ENCODE measurements at places on chromosomes 6 and 20.
A peak's percentile ranks its signal among the peaks of the same experiment; 100 is the strongest.

- DNase-seq = no peak
Observed at GRCh38 chr6:95230071-95230740, 347.1 kb upstream of the MANEA start.

- no peak for DNase-seq
Observed at GRCh38 chr6:66796987-66797386, 1090.0 kb upstream of the EYS start.

DNA sequence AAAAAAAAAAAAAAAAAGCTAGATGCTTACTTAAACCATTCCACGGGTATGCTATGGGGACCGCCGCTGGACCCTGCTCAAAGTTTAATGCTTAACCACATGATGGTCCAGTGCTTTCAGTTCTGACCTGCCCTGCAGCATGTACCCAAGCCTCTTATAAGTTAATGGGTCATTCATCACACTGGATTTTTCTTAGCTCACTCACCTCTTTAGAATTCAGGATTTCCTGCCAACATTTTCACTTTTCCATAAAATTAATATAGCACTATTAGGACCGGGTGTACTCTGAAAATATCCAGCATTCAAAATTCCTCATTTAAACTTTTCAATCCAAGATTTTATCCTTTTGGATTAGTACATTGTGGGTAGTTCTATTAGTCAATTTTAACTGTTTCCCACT, 140.8 kb downstream of the ALDH8A1 start:
- DNase-seq = no peak

- no peak for DNase-seq
Observed at GRCh38 chr6:168156742-168157265, 77.8 kb upstream of the FRMD1 start.

DNA sequence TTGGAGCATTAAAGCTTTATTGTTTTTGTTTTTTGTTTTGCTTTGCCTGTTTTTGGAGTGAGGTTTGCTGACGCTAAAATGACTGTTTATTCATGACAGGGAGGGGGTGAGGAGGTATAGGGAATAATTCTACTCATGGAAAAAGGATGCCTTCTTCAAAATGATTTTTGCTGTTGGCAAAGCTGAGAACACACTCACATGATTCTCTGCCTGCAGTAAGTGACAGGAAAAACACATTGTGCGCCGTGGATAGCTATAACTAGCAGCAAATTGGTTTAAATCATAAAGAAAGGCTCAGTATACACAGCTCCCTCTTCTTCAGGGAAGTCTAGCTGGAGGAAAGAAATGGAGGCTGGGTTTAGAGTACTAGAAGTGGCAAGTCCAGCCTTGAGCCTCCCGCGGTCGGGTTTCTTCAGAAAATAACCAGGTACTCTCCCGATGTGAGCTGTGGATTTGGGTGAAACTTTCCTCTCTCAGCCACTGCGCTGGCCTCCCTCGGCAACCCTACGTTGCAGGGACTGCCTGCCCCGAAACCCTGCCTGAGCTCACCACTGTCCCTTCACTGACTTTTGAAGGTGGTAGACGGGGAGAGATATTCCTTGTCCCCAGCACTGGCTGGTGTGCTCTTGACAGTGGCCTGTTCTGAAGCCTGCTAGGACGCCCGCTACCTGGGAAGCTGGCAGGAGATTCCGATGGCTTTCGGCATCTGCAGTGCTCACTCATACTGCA, 278.2 kb downstream of the NRN1 start:
- no peak for DNase-seq

GRCh38 chr6:100461278-100461916, 3.3 kb downstream of the SIM1 start:
- no peak for DNase-seq

GRCh38 chr6:109516929-109517328, 33.9 kb upstream of the ZBTB24 start:
- no peak for DNase-seq

- DNase-seq = no peak
Observed at GRCh38 chr20:55160996-55161395, 685.6 kb downstream of the DOK5 start.

GRCh38 chr20:8808202-8808535, 260.7 kb upstream of the PLCB4 start:
- no peak for DNase-seq

DNA sequence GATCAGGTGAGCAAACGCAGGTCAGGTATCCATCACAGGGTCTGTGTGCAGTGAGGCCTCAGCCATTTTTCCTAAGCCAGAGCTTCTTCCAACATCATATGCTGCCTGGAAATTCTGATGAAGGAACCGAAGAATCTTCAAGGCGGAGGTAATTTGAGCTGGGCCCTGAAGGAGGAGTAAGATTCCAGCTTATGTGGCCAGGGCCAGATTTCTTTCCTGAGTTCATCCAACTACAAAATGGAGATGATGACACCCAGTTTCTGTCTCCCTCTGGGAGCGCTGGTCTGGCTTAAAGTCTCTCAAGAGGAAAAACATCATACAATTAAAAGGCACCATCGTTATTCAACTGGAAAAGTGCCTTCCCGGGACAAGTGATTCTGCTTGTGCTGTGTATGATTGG, 6.9 kb upstream of the MANBAL start:
- DNase-seq = no peak

GRCh38 chr20:25071734-25072133, 10.2 kb downstream of the VSX1 start:
- DNase-seq = no peak

- no peak for DNase-seq
Observed at GRCh38 chr6:169738976-169739529, 12.3 kb downstream of the DYNLT2 start.

GRCh38 chr6:33856655-33857054, 52.9 kb upstream of the MLN start:
- no peak for DNase-seq

DNA sequence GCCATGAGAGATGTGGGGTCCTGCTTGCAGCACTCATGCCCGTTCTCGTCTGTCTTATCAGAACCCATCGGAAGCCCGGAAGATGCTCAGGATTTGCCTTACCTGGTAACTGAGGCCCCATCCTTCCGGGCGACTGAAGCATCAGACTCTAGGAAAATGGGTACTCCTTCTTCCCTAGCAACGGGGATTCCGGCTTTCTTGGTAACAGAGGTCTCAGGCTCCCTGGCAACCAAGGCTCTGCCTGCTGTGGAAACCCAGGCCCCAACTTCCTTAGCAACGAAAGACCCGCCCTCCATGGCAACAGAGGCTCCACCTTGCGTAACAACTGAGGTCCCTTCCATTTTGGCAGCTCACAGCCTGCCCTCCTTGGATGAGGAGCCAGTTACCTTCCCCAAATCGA, 8.3 kb downstream of the PI16 start:
- DNase-seq = peak; percentile 74

GRCh38 chr20:57993716-57994431, 234.6 kb downstream of the ANKRD60 start:
- no peak for DNase-seq

DNA sequence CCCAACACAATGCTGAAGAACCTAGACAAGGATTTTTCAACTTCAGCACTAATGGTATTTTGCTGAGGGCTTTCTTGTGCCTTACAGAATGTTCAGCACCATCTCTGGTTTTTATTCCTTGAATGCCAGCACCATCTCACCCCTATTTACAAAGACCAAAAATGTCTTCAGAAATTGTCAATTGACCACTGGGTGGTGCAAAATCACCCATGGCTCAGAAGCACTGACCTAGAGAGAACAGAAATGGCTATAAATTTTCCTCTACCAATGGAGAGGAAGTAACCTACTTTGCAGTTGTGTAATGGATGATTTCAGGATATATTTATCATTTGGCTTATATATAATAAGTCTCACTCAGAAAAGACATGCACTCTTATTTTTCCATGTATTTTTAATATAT, 431.0 kb upstream of the IRAK1BP1 start:
- no peak for DNase-seq

- no peak for DNase-seq
Observed at GRCh38 chr20:3420211-3420707, 12.8 kb upstream of the DNAAF9 start.

GRCh38 chr20:33656010-33656782, 5.9 kb upstream of the C20orf144 start:
- no peak for DNase-seq

GRCh38 chr20:57654363-57654997, 34.3 kb upstream of the ZBP1 start:
- peak; percentile 40 for DNase-seq

DNA sequence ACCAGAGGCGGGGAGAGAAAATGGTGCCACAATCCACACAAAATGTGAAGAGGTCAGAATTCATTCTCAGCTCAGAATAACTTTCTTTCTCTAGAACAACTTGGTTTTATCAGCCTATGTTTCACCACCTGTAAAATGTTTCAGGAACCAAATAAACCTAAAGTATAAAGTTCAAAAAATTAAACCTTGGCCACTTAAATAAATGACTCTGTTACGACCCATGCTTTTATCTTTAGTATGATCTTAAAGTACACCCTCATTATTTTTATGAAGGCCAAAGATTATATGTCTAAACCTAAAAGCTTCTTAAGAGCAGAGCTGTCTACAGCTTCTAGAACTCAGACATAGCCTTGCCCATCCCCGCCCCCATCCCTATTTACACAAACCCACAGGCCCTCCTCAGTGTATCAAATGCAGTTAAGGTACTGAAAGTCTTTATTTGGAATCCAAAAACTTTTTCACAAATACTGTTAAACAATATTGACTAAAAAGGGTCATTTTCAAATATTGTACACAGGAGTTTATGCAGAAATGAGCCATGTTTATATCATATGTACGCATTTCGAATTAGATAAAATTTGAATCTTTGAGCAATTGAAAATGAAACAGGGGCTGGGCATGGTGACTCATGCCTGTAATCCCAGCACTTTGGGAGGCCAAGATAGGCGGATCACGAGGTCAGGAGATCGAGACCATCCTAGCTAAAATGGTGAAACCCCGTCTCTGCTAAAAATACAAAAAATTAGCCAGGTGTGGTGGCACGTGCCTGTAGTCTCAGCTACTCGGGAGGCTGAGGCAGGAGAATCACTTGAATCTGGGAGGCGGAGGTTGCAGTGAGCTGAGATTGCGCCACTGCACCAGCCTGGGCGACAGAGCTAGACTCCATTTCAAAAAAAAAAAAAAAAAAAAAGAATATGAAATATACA, 5.7 kb upstream of the NHSL1 start:
- DNase-seq = no peak

DNA sequence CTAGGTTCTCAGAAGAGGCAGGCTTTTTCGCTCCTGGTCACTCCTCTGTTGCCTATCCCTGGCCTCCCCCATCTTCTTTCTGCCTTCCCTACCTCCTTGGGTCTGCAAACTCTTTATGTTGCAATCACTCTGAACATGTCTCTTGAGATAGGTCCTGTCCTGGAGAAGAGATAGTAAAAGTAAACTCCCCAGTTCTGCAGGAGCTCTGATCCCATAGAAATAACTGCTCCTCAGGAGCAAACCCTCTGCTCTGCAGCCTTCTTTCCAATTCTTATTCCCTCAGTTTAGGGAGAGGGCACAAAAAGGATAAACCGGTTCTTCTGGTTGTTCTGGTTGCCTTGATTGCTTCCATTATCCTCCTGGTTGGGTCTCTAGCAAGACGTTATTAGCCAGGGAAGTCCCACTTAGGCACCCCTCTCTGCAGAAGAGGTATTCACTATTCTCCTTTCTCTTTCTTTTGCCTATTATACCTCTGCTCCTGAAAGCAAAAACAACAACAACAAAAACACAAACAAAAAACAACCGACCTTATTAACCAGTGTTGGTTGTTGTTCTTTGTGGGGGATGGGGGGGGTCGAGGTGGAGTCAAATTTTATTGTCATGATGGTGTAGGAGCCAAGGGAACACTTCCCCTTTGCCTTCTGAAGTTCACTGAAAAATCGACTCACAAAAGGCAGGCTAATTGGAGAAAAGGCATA, 973 bp downstream of the TRIM38 start:
- DNase-seq = peak; percentile 27

- DNase-seq = no peak
Observed at GRCh38 chr6:158879180-158879579, 60.0 kb upstream of the EZR start.

- no peak for DNase-seq
Observed at GRCh38 chr6:127317388-127318128, 25.9 kb downstream of the ECHDC1 start.

DNA sequence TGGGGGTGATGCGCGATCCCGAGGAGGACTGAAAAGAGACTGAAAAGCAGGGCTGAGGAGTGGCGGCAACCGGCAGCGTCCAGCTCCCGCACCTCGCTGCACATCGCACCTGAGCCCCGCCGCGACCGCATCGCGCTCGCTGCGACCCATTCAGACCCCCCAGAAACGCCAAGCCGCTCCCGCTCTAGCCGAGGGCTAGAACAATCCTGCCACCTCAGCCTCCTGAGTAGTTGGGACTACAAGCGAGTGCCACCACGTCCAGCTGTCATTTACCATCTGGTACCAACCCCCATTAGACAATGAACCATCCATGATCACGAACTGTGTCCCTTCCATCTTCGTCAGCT, 33.2 kb downstream of the HLA-A start:
- DNase-seq = no peak

DNA sequence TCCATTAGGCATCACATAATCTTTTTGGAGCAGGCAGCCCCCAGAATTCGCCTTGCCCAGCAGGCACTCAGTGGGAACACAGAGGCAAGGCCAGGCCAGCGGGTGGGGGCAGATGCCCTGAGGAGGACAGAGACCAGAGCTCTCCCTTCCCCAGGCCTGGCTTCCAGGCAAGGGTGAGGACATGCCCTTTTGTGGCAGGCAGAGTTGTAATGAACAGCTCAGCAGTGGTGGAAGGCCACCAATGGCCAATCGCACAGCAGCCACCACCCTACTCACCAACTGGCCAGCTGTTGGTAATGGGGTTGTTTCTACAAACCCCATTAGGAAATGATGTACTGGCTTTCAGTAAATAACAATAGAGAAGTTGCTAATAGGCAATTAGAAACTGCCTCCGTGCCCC, 15.4 kb upstream of the DDO start:
- DNase-seq = no peak

DNA sequence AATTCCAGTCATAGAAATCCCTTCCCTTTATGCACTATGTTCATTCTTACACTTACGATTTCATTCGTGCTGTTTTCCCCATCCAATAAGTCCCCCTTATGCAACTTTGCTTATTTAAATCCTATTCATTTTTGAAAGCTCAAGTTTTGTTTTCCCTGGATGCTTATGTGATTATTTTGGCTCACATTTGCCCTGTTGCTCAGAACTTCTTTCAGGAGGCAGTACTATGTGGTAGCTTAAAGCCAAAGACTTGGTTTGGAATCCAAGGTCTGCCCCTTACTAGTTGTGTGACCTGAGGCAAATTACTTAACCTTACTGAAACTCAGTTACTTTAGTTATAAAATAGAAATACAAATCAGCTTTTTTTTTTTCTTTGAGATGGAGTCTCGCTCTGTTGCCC, 59.6 kb downstream of the MOXD1 start:
- no peak for DNase-seq

DNA sequence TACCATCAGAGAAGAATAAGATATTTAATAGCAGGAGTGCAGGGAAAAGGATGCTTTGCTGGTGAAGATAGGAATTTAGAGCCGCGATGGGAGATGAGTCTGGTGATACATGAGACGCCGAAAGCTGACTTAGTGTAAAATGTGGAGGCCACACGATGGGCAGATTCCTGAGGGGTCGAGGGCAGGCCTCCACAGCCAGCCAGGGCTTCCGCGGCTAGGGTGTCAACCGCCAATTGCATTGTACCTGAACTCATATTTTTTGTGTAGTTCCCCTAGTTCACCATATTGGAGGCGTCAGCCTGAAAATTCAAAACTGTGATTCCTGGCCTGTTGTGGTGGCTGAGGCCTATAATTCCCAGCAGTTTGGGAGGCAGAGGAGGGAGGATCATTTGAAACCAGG, 8.5 kb downstream of the ETV7 start:
- no peak for DNase-seq

Data from erythroblast (primary cell).